RWPE1 (cell line): ENCODE measurements at places on chromosomes 3 and 15.
A peak's percentile ranks its signal among the peaks of the same experiment; 100 is the strongest.

DNA sequence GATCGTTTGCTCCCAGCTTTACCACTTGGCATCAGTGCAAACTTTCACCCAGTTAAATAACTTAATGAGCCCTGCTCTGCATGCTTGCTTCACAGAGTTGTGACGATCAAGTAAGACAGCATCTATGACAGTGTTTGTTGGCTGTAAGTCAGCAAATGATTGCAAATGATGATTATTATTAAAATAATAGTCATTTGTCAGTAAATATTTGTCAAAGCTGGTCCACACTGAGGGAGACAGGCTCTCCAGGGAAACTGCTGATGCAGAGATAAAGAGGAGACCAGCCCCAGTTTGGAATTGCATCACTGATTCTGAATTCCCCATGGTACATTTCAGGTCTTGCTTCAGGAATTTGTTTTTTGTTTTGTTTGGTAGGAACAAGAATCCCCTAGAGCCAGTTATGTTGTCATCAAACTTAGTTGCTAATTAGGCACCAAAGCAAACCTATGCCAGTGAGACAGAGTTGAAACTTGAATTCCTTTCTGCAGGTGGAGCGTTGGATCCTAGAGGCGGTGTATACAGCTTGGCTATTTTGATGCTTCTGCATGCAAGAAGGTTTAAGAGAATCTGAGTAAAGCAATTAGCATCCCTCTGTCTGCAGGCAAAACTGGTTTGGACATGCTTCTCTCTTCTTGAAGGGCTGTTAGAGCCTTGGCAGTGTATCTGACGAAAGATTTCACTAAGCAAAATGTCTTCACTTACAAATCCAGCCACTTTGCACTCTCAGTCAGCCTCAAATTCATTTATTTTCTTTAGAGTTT, 338.6 kb upstream of the TPRG1 start:
- DNase-seq, result peak; percentile 53

DNA sequence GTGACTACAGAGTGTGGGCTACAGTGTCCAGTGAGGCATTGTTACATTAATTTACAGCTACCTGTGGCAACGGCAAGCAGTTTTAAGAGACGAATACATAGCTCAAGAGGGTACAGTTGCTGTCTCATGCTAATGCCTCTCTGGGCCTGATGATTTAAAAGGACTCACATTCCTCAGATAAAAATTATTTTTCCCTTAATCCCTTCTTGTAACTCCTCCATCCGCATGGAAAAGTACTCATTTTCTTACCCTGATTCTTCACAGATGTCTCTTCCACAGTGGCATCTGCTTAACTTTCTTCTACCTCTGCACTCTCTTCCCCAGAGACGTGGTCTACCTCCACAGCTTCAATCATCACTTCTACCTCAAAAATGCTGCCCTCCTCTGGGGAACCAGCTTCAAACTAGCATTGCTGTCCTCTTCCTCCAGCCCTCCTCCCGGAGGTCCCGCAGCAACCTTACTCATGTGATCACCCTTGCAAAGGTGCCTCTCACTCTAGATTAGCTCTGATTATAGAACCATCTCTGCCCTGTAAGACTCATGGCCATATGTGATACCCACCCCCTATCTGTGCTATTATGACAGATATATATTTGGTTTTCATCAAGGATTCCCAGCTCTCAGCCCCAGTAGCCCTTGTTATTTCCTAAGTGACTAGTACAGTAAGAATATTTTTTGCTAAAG, 21.4 kb upstream of the ABHD17C start:
- DNase-seq, result no peak

DNA sequence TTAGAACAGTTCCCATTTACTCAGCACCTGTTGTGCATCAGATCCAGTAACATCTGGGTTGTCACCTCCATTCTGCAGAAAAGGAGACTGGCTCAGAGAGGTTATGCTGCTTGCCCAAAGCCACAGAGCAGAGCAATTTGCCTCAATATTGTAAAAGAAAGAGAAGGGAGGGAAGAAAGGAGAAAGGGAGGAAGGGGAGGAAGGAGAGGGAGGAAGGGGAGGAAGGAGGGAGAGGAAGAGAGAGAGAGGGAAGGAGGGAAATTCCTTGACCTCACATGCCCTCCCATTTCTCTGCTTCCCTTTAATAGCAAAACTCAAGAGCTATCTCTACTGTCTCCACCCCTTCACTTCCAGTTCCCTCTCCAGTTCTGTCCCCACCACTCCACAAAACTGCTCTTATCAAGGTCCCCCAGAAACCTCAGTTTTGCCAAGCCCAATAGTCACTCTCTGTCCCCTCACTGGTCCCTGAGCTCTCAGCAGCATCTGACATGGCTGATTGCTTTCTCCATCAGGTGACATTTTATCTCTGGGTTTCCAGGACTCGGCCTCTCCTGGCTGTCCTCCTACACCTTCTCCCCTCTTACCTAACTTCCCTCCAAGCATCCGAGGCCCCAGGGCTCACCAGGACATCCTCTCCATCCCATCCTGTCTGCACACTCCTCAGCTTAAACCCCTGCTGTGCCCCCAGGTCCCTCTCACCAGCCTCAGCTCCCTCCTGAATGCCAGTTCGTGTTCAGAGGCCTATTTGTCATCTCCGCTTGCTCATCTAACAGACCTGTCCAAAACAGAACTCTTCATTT, 104.7 kb upstream of the LINGO1 start:
- DNase-seq, result no peak

- no peak for DNase-seq
Observed at GRCh38 chr15:88571852-88572259, 25.4 kb upstream of the DET1 start.

GRCh38 chr3:184944241-184944640, 132.3 kb downstream of the VPS8 start:
- no peak for DNase-seq

GRCh38 chr15:101018450-101018849, 99.3 kb downstream of the LRRK1 start:
- DNase-seq, result no peak

DNA sequence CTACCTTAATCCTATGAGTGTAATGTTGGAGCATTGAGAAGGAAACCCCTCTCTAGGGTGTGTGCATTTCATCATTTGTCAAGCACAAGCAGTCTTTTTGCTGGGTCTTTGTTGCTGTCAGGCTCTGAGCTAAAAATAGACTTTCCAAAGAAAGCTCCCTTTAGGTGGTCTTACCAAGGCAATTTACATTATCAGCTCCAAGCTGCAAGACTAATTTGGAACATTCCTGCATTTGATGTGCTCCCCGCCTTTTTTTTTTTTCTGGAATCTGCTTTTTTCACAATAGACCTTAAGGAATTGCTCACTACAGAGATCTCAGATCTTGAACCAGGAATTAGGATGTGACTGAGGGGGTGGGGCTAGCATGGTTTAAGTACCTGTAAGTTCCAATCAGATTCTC, 60.6 kb upstream of the STAC start:
- DNase-seq, result no peak

DNA sequence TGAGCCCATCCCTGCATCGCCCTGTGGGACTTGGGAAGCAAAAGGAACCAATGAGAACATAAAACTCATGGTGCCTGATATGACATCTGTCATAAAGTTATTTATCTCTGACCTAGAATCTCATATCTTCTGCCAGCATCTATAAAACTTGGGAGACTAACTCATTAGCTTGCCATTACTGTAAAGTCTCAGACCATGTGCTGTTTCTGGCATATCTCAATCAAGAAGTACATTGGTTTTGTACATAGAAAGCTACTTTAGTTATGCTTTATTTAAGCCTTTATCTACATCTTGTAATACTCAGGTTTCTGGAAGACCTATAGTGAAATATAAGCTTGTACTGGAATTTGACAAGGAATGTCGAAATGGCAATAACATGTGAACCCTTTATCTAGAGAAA, 112.5 kb downstream of the ZNF385D start:
- DNase-seq, result no peak

GRCh38 chr15:91916051-91916450, 62.5 kb downstream of the SLCO3A1 start:
- DNase-seq, result no peak

DNA sequence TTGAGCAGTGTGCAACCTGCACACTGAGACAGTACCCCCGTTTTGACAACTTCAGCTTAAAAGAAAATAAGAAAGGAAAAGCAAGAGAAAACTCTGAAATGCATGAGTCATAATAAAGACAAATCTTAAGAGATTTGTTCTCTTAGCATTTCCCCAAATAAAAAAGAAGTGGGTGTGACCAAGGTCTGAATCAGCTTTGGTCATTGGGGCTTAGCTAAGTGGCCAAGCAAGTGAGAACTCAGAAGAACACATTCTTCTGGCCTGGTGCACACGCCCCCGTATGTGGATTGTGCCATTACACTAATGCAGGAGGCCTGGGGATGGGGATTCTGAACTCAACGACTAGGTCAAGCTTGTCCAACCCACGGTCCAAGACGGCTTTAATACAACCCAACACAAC, 56.9 kb upstream of the PDZRN3 start:
- no peak for DNase-seq

- peak; percentile 78 for DNase-seq
Observed at GRCh38 chr3:125057186-125057850, 1.5 kb upstream of the HEG1 start.

DNA sequence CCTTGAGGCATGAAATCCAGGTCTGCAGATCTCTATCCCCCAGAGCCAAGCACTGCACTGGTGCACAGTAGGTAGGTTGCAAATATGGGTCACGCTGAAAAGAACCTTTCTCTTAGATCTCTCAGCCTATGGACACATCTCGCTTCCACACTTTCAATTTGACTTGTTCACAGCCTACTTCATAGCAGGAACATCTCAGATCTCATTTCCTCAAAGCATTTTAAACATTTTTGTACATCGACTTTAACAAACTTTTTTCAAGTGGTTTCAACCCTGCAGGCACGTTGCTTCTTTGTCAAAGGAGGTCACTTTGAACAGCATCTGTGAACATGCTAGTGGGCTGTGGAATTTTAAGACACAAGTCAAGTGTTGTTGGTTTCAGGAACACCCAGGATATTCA, 76.0 kb downstream of the SLC12A8 start:
- no peak for DNase-seq

DNA sequence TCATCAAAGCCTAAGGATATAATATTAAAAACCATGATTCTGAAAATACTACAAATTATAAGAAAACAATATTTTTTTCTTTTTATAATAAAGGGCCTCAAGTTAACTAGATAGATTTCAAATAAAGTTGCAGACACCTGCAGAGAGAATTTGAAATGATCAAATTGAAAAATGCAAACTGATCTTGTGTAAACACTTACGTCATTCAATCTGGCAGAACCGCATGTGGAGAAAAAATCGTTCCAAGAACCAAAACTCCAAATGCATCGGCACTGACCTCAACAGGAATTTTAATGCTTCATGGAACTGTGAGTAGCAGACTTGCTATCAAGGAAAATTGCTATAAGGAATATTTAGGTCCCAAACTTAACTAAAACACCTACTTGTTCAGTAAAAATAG, 17.2 kb downstream of the CPA3 start:
- DNase-seq, result no peak

- DNase-seq, result no peak
Observed at GRCh38 chr3:32432711-32433530, 41.3 kb downstream of the CMTM7 start.

DNA sequence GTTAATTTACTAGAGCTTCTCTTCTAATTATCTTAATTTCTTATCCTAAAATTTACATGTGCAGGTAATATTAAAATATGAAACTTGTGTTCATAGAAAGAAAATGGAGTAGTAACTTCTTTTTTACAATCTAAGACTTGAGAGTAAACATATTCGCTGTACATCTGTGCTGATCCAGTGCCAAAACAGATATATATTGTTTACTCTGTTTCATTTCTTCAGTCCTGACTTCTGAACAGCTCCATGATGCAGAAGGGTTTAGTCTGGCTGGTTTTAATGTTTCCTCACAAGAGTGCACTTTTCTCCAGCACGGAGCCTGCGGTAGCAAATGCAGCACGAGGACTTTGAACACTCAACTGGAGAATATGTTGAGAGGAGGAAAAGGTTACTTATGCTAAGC, 306.8 kb downstream of the EPHA3 start:
- DNase-seq, result no peak

DNA sequence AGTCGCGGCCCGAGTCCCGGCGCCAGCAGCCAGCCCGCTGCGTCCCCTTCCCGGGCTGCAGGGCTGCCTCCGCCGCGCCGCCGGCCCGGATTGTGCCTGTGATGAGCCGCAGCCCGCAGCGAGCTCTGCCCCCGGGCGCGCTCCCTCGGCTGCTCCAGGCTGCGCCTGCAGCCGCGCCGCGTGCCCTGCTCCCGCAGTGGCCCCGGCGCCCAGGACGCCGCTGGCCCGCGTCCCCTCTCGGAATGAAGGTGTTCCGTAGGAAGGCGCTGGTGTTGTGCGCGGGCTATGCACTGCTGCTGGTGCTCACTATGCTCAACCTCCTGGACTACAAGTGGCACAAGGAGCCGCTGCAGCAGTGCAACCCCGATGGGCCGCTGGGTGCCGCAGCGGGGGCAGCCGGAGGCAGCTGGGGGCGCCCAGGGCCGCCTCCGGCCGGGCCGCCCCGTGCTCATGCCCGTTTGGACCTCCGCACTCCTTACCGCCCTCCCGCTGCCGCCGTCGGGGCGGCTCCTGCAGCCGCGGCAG, 1.2 kb downstream of the CHST2 start:
- DNase-seq, result peak; percentile 29
